OCI-LY7 (cell line): ENCODE measurements at places on chromosomes 11 and 22.

DNA sequence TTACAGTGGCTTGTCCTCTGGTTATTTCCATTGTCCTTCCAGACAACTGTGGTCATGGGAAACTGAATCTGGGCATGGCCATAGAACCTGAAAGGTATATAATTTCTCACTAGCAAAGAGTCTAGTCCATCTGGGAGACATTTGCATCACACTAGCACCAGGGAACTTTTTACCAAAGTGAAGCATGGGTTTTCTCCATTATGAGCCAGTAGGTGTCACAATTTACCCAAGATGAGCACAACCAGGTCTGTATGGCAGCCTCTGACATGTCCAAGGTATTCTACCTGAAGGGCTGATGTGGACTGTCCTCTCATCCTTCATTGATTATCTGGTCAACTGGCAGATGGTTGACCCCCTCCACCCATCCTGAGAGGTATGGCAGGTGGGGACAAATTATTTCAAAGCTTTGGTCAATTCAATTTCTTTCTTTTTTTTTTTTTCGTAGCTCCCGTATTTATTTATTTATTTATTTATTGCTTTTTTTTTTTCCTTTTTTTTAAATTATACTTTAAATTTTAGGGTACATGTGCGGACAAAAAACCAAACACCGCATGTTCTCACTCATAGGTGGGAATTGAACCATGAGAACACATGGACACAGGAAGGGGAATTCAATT is 425.9 kb downstream of the TMEM135 start:
- peak; percentile 71 for DNase-seq

GRCh38 chr22:28043266-28043665 is 124.2 kb upstream of the PITPNB start:
- DNase-seq, result no peak

DNA sequence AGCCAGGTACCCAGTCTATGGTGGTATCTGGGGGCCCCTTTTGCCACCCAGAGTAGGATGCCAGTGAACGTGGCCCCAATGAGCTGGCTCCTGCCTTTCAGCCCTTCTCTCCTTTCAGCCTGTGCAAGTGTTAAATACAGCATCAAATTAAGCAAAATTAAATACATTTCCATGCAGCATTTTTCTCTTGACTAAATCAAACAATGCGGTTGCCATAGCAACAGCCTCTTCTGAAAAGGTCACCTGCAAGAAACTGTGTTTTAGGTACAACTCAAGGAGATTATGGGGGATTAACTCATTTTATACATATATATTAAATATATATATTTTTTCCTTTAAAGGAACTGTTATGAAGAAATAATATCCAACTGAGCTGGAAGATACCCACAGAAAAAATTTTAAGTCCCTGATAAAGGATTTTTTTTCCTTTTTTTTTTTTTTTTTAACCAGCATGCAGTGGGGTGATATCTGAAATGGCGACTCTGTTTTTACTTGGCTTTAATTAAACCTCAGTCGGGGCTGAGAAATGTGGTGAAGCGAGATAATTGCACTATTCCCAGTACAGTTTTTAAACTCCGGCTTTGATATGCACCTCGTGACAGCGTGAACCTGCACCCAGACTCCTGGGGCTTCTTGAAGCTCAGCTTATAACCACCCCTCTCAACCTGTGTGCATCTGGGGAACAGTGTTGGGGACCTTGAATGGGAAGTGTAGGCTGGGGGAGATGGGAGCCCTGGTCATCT is 115.3 kb downstream of the PKNOX2 start:
- no peak for DNase-seq

- no peak for DNase-seq
Measured at GRCh38 chr22:41003066-41003465, 51.9 kb downstream of the RBX1 start.

DNA sequence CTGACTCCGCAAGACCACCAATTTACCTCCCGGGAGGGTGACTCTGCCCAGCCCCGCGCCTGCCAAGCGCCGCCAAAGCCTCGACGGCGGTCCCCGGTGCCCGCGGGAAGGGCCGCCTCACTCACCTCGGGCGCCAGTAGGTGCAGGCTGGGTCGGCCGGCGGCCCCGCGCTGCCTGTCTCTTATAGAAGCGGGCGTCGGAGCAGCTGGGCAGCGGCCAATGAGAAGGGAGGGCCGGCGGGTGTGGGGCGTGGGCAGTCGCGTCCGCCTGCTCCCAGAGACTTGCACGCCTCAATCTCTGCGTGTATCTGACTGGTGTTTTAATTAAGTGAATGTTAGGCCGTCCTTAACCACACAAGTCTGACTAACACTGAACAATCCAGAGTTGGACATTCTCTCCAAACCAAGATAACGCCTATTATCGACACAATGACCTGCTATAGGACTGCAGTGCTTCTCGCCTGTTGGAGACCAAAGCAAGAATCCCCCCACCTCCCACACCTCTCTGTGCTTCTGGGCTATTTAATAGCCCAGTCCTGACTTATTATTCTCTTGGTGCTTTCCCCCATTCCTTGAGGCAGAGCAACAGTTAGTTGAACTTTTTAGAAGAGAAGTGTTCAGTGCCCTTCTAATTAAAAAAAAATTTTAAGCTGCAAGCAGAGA is at the start of gene TPH1:
TPH1 (minus strand) TSS at position 154 of the 662 bp plus-strand sequence. CDS start 5,507 bp downstream, outside the sequence.
- DNase-seq, result no peak

GRCh38 chr11:3135481-3136440 is 29.3 kb downstream of the OSBPL5 start:
- no peak for DNase-seq

DNA sequence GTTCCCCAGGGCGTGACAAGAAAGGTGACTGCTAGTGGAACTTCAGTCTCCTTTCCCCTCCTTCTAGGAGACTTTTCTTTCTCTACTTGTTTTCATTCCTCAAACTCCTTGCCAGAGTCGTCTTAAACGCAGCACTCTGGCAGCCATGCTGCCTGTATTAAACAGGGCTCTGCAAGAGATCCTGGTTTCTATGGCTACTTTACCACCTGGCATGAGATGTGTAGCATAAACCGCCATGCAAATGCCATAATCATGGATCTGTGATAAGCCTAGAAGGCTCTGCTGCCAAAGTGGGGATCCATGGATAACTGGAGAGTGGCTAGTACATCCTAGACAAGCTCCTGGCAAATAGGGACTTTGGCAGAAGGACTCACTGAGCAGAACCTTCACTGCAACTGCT is 321.1 kb downstream of the CADM1 start:
- no peak for DNase-seq
